ENCODE measurements at places on chromosomes 16 and 17.

GRCh38 chr17:27810211-27810901 lies 10.0 kb upstream of the NOS2 start:
- no peak for DNase-seq

DNA sequence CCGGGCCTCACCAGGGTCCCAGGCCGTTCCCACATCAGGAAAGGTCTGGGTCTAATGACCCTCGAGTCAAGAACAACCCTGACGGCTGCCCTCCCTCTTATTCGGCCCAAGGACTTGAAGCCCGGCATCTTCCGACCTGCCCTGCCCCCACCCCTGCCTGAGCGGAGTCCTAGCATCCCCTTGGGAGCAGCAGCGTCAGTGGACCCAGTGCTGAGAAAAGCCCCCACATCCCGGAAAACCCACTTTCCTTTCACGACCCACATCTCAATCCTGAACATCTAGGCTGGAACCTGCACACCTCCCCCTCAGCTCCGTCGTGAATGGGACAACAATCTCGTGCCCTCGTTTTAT lies 769 bp downstream of the TMEM88 start:
- DNase-seq: no peak

GRCh38 chr16:14446796-14447195 lies 183.3 kb downstream of the PARN start:
- DNase-seq: no peak

GRCh38 chr17:27456681-27457359 lies 572 bp downstream of the KSR1 start:
- no peak for DNase-seq

DNA sequence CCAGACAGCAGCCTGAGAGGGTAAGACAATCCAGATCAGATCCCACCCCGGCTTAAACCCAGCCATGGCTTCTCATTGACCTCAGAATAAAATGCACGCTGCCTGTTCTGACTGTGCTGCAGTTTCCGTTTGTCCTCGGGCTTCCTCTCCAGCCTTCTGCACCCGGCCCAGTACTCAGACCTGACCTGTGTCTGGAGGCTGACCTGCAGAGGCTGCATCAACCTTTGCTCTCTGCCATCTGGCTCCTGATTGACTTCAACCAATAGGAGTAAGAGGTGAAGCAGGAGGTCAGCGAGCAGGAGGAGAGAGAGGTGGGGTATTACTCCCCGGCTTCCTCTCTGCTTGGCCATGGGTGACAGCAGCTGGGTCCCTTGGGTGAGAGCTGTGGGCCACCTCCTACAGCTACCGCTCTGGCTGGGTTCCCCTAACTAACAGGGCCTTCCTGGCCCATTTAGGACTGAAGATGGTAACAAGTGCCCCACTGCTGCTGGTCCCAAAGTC lies 46.7 kb downstream of the C16orf82 start:
- no peak for DNase-seq

- no peak for DNase-seq
Observed at GRCh38 chr16:951660-952301, 19.0 kb downstream of the LMF1 start.

GRCh38 chr17:7237266-7237760 lies 1.9 kb downstream of the PHF23 start:
- DNase-seq: no peak

GRCh38 chr17:79831265-79832217 lies 7.7 kb downstream of the CBX4 start:
- DNase-seq: no peak

DNA sequence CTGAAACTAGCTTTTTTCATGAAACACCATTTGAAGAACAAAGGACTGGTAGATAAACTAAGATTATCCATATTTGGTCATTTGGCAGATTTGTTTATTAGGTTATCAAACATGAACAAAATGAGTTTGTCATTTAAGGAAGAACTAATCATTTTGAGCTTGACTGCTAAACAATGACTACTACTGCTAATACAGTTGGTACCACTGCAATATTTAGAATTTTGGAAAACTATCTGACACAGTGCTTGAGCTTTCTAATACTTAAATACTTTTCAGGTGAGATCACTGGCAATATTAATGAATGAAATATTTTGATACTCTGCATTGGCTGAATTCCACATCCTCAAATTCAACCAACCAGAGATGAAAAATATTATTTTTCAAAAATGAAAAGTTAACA lies 47.2 kb downstream of the MED13 start:
- no peak for DNase-seq

- DNase-seq: no peak
Observed at GRCh38 chr17:82281502-82282238, 8.2 kb upstream of the CSNK1D start.

DNA sequence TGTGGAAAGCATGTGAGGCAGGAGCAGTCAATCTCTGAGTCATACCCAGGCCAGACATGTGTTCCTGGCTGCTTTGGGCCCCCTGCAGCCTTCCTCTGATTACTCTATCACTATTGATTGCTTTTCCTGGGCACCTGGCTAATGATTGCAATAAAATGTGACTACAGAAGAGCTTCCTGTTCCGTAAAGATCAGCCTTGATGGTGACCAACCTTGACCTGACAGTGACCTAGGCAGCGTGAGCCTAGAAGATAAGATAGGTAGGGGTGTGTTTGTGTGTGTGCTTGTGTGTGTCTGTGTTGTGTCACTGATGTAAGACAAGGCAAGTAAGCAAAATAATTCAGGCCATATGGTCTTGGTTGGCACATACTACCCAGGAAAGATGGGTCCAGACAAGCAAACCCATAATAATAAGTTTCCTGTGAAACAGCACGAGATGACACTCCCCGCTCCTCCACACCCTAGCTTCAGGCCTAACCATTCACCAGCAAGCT lies 367.7 kb upstream of the CDH11 start:
- DNase-seq: no peak

- DNase-seq: no peak
Observed at GRCh38 chr17:46768540-46768870, 50.0 kb downstream of the WNT3 start.

DNA sequence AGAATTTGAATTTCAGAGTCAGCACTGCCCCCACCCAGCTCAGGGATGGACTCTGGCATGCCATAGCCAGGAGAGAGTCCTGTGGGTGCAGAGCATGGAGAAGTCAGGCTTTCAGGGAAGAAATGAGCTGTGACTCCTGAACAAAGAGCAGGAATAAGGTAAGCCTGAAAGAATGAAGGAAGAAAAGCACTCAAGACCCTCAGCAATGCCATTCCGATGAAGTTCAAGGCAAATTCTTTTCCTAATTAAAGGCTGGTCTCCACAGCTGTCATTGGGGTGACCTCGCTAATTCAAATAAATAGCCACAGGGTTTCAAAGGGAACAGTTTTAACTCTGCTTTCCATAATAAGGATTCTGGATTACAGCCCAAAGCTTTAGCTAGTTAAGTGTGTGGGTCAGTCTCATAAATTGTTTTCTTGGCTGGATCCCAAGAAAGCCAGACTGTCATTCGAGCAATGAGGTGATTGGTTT lies 31.7 kb downstream of the TOM1L2 start:
- DNase-seq: no peak

- no peak for DNase-seq
Observed at GRCh38 chr17:38885044-38885727, 15.3 kb downstream of the LASP1 start.

GRCh38 chr16:78306361-78306760 lies 206.9 kb downstream of the WWOX start:
- no peak for DNase-seq

- DNase-seq: no peak
Observed at GRCh38 chr16:72195609-72196008, 23.7 kb upstream of the PMFBP1 start.

- peak; percentile 56 for DNase-seq
Observed at GRCh38 chr17:75896415-75897159, at the start of gene TRIM65. Gene TRIM65 (minus strand): TSS chr17:75896951. CDS start chr17:75896937, 14 bp downstream.

DNA sequence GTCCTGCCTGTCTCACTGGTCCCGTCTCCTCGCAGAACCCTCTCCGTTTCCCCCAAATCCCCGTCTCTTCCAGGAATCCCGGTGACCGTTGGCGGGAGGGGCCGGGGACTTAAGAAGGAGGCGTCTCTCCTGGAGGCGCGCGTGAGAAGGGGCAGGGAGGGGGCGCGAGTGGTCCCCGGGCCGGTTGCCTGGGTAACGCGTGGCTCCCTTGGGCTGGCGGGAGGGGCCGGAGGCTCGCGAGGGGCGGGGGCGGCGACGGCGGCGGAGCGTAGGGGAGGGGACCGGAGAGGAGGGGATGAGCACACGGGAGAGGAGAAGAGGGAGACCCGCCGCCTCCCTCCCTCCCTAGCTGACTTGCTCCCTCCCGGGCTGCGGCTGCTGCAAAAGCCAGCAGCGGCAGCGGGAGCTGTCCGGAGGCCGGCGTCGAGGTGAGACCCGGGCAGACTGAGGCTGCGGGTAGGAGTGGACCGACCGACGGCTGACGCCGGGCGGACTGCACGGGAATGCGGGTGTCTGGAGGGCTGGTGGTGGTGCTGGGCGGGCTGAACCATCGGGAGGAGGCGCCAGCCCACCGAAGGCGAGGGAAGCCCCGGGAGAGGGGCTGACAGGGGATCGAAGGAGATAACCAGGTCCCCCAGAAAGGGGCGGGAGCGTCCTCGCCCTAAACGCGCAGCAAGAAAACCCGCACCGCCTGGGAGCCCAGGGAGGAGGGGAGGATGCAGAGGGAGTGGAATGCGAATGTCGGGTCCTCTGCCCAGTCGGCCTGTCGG lies at the start of gene PRRT2:
TSS of gene PRRT2 (plus strand) at position 298 of the 770 bp plus-strand sequence. CDS start 862 bp downstream, outside the sequence.
- DNase-seq: peak; percentile 50

Data from T-helper 2 cell (primary cell).